ENCODE measurements at places on chromosomes 4 and X. TPM values are rescaled to one million over a fixed set of nuclear protein-coding genes. Genes with fewer than 3 reads are reported as not detected.
A peak's percentile ranks its signal among the peaks of the same experiment; 100 is the strongest.

SMIM43 gene
- total RNA-seq = 2.2 TPM

- DNase-seq = no peak
Measured at GRCh38 chr4:147578051-147578476, 39.1 kb upstream of the TMEM184C start.

GAGE2A gene
- total RNA-seq = not detected

COL4A5 gene
- 144 TPM for total RNA-seq

DNA sequence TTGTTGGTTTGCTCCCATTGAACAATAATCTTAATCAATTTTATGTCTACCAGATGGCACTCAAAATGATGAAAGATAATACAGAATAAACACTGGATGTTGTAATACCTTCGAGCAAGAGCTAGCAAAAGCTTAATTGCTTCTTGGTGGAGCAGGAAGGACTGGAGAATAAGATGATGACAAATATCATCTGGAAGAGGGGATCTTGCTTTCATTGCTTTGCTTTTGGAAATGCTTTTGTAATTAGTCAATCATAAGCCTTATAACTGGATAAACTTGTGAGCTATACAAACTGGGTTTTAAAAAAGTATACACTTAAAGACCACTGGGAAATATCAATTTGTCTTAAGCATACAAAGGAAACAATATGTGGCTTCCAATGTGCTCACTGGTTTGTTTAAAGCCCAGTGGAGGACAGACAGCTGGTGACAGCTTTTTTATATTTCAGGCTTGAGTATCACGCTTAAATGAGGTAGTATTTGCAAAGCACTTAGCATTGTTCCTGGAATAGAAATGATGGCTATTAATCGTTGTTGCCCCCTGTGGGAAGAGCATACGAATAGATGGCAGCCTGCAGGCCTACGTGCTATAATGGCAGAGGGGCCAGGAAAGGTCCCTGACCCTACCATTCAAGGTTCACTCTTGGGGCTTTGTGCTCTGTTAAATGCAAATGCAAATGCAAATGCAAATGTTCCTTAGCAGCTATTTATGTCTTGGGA is 61.2 kb downstream of the TMEM150C start:
- DNase-seq = no peak

GRCh38 chrX:142040906-142041305 is 137.2 kb downstream of the MAGEC1 start:
- DNase-seq = no peak

DNA sequence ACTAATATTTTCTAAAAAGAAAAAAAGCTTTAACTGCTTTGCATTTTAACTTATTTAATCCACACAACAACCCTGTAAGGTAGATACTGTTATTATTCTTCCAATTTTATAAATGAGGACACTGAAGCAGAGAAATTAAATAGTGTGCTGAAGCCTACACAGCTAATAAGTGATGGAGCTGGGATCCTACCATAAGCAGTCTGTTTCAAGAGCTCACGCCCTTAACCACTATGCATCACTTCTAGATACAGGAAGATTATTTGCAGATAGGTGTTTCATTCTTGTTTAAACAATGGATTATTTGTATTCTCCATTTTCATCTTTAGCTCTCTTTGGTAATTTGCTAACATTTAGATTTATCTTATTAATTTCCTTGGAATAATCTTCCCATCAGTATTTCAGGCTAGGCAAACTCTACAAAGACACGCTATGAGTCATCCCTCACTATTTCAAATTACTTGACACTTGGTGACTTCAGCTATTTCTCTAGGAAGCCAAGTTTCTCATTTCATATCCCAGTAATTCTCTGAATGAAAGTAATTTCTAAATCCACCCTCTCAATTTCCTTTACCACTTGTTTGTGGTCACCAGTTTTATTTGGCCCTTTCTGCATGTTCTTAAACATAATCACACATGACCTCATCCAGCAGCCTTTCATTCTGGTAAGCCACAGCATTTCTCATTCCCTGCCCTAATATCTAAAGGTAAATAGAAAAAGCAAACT is 67.3 kb downstream of the ASB9 start:
- peak; percentile 13 for DNase-seq

GRCh38 chr4:74203467-74203866 is 45.5 kb downstream of the MTHFD2L start:
- no peak for DNase-seq

DNA sequence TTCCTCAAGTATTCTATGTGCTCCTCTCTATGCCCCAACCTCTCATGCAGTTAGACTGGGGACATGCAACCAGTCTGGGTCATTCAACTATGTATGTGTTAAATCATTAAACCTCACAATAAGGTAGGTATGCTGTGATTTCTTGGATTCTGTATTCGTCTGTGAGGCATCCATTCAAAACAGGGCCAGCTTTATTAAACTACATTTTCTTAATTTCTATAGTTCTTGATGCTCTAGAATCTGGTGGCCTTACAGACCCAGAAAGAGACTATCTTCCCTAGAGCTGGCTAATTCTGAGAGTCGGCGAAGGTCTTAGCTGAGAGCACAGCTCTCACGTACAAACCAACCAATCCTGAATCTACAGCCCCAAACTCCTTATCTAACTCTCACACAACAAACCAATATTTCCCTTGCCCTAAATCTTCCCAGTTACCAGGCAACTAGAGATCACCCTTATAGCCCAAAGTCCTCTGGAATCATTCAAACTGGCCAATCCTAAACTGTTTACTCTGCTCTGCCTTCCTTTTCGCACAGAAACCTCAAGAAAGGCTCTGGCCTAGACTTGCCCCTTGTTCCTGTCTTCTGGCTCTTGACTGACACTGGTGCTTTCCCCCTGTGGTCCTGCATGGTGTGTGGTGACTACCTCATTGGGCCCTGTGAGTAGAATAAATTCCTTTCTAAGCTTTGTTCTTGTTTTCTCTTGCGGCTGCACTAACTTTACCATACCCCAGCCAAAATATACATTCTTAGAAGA is 203.5 kb upstream of the TET2 start:
- DNase-seq = no peak

RAB40A gene
- total RNA-seq = 11.3 TPM

- DNase-seq = no peak
Measured at GRCh38 chrX:117957128-117957527, 159.5 kb downstream of the KLHL13 start.

ZAR1 gene
- total RNA-seq = 0.48 TPM

LRPAP1 gene
- 68.1 TPM for total RNA-seq

PAK3 gene
- 7.7 TPM for total RNA-seq

GRCh38 chrX:122626871-122627270 is 557.2 kb upstream of the GRIA3 start:
- DNase-seq = no peak

- DNase-seq = peak; percentile 47
Measured at GRCh38 chr4:1033840-1034551, 22.6 kb downstream of the FGFRL1 start.

- no peak for DNase-seq
Measured at GRCh38 chr4:153024466-153024865, 88.3 kb downstream of the FHDC1 start.

Data from umbilical cord (tissue), 2 donors.